Lower lobe of right lung (tissue), 2 donors: ENCODE measurements at places on chromosomes 12 and 14.
A peak's percentile ranks its signal among the peaks of the same experiment; 100 is the strongest.

DNA sequence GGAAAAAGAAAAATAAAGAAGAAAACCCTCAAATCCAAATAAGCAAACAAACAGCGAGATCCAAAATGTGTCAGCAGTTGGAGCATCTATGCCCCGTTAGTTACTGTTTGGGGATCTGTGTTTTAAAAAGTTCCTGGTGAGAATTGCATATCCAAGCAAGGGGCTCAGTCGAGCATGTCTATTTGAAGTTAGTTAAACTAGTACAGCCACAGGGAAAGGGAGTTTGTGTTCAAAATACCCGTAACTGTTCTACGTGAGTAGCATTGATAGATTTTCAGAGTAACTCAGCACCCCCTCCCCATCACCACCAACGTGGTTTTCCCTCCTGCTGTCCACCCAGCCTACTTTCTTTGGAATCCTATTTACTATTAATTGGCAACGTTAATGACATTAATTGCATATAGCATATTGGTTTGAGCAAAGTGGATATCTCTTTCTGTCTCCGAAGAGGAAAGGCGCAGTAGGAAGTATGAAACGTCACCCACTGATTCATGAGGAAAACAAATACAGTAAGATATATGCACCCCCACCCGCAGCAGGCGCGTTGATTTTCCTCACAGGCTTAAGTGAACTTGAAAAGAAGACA, 1.5 kb downstream of the NPAS3 start:
- no peak for DNase-seq

DNA sequence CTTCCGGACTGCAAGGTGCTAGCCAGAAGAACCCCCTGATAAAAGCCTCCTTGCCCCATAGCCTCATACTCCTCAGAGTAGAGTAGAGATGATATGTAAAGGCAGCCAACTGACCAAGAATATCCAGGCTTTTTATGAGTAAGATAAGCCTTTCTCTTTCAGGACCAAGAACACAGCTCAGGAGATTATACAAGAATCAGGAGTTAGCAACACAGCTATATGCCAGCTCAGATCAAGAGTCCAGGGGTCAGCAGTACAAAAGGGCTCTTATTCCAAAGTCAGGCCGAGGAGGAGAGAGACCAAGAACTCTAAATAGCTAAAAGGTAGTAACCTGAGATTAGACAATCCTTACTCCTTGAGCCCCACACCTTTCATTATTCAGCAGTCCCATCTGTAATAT, 135.3 kb downstream of the BTG1 start:
- DNase-seq: no peak

GRCh38 chr14:23439107-23439835, 3.8 kb upstream of the MYH7 start:
- DNase-seq: no peak

GRCh38 chr14:103105580-103106150, 11.1 kb downstream of the EXOC3L4 start:
- DNase-seq: no peak

DNA sequence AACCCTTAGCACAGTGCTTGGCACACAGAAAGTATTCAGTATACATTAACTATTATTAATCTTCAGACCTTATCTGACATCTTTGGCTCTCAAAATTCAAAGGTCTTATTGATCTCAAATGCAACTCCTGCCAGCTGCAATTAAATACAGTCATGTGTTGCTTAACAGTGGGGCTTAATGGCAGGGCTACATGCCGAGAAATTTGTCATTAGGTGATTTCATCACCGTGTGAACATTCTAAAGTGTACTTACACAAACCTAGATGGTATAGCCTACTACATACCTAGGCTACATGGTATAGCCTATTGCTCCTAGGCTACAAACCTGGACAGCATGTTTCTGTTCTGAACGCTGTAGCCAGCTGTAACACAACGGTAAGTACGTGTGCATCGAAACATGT, 156.3 kb upstream of the TMCC3 start:
- no peak for DNase-seq

DNA sequence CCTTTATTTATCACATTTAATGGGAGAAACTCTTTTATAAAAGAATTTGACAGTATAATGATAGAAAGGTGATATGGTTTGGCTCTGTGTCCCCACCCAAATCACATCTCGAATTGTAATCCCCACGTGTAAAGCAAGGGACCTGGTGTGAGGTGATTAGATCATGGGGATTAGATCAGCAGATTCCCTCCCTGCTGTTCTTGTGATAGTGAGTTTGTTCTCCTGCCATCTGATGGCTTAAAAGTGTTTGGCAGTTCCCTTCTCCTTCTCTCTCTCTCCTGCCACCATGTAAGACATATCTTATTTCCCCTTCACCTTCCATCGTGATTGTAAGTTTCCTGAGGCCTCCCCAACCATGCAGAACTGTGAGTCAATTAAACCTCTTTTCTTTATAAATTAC, 1110.3 kb downstream of the FLRT2 start:
- no peak for DNase-seq

DNA sequence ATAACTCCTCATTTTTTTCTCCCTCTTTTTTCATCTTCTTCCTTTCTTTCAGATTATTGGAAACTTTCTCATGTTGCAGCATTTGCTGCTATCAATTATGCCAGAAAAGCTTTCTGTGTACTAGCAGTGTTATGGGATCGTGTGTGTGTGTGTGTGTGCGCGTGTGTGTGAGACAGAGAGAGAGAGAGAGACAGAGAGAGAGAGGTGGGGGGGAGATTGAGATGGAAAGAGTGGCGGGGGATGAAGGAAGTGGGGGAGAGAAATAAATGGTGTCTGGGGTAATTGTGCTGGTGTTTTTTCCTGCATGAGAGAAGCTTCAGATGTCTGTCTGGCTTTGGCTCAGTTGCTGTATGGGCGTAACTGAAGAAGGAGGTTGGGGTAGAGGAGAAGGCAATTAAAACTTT, 268.9 kb downstream of the RAD51B start:
- no peak for DNase-seq

GRCh38 chr12:7498809-7499208, 4.8 kb downstream of the CD163 start:
- no peak for DNase-seq

DNA sequence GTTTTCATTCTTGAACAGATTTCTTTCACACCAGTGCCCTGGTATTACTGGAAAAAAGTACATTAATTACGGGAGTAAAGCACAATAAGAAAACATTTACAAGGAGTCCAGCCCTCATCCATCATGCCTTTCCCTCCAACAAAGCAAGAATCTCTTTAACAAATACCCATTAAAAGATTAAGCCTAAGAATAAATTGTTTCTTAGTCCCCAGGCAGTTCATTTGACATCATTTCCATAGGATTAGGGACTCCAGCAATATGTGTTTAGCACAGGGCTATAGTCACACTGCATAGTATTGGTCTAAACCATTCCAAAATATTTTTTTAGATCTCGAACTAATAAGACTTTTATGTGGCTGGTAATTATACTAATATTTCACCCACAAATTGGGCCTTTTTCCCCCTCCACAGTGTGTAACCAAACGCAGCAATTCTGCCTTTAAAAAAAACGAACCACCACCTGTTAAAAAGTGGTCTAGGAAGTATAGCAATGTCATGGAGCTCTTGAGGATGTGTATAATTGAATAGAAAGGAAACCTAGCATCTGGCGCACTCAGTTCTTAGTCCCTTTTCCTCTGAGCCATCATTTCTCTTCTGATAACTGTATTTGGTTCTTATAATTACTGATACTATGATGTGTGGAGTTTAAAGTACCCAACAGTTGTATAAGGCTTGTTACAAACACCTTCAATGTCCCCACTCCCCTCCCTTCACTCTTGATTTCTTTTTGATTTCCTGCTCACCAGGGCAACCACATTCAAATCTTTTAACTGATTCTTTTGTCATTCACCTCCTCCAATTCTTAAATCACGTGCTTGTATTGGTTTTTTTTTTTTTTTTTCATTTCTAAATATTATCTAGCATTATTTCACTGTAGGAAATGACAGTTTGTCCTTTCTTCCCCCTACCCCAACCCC, 138.7 kb downstream of the ETV6 start:
- no peak for DNase-seq

- DNase-seq: no peak
These were observed 79.6 kb upstream of the STK38L start for GRCh38 chr12:27164330-27165040.

- no peak for DNase-seq
These were observed 171.3 kb upstream of the CRY1 start for GRCh38 chr12:107264667-107265066.

DNA sequence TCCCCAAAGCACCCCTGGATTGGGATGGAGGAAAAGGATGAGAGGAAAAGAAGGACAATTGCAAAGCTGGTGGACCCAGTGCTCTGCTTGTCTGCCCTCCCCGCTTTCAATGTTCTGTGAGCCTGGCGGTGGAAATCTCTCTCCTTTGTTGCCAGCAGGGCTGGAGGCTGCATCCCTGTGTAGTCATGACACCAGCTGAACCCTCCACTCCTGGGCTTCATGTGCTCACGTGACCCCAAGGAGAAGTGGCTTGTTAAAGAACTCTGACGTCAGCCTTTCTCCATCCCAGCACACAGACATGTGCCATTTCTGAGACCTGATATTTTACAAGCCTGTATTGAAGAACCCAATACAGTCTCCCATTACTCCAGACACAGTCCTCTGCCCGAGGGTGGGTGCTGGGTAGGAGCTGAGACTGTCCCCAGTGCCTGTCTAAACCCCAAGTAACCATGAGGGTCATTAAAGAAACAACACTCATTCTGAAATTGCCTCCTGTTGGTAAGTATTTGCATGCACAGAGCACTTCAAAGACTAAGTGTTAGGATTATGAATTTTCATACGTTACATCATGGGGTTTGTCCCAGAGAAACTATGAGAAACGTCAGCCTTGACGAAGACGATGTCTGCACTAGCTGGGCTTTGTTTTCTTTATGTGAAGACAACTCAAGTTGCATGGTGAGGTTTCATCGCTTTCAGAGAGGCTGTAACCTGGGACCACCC, 21.7 kb downstream of the GALNT16 start:
- no peak for DNase-seq

DNA sequence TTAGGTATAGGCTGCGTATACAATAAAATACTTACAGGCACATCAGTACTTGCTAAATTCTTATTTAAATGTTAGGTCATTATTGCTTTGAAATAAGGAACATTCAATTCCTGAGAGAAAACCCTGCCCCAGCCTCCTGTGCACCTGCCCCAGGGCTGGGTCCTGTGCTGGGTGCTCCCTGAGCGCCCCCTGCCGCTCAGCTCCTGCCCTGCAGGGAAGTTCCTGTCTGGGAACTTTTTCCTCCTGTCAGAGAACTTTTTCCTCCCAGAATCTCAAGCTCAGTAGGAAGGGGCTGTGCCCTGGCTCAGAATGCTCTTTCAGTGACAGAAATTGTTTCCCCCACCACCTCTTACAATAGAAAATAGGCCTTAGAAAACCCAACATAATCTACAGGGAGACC, 751.1 kb downstream of the TMEM121 start:
- DNase-seq: no peak

GRCh38 chr12:52251367-52252051, 18.5 kb downstream of the KRT7 start:
- no peak for DNase-seq

GRCh38 chr14:85413836-85414526, 116.0 kb upstream of the FLRT2 start:
- no peak for DNase-seq

- no peak for DNase-seq
These were observed 279.9 kb upstream of the SYT1 start for GRCh38 chr12:78584695-78585094.

- no peak for DNase-seq
These were observed 313.0 kb downstream of the CEP128 start for GRCh38 chr14:80628547-80628946.

GRCh38 chr14:104291123-104292000, 153.0 kb downstream of the KIF26A start:
- peak; percentile 25 for DNase-seq

DNA sequence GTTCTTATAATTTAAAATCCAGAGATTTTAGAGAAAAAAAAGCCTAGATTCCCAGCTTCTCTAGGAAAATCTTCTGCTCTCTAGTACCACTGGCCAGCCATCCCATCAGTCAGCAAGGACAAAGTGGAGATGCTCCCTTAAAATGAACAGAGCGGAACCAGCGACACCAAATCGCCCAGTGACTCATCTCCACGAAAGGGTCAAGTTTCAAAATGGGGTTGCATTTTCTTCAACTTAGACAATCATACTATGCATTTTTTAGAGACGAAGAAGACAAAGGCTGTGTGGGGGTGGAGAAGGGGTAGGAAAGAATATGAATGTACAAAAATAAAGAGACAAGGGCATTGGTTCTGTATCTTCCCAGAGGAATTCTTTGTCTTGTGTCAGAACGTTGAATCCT, 212.0 kb downstream of the SLC15A4 start:
- DNase-seq: no peak

GRCh38 chr14:33504246-33505099, 446.4 kb downstream of the EGLN3 start:
- no peak for DNase-seq

- no peak for DNase-seq
These were observed 80.7 kb upstream of the NUDT4 start for GRCh38 chr12:93297032-93297431.

- DNase-seq: no peak
These were observed 26.1 kb upstream of the MYF6 start for GRCh38 chr12:80681287-80681686.

DNA sequence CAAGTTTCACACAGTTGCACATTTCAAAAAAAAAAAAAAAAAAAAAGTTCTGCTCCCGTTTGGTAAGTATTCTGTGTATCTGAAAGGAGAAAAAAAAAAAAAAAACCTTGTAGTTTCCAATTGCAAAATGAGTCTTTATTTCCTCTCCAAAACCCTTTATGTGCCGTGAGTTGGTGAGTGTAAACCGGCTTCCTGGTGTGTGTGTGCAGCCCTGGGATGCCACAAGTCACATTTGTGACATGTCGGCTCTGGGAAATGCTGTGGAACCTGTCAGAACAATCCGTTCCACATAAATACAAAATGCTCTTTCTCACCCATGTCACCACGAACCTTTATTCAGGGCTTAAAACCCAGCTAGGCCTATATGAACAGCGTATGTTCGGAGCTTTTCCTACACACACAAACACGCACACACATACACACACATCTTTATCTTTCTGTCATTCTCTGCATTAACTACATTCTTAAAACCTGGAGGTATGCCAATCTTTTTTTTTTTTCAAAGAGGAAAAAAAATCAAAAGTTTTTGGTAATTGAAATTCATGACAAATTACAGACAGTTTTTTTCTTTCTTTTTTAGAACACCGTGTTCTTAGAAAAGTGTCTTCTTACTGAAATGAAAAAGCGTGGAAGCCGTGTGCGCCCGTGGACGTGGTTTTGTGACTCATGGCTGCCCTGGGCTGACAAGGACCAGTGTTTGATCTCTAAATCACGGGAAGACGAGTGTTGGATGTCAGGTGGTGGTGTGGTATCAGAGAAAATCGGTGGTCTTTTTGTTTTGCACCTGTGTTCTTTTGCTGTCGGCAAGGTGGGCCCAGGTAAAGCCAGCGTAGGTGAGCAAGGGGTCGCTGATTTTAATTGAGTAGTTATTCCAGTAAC, 612.0 kb downstream of the VRK1 start:
- no peak for DNase-seq

GRCh38 chr14:71314717-71315116, 407.5 kb downstream of the PCNX1 start:
- DNase-seq: no peak

DNA sequence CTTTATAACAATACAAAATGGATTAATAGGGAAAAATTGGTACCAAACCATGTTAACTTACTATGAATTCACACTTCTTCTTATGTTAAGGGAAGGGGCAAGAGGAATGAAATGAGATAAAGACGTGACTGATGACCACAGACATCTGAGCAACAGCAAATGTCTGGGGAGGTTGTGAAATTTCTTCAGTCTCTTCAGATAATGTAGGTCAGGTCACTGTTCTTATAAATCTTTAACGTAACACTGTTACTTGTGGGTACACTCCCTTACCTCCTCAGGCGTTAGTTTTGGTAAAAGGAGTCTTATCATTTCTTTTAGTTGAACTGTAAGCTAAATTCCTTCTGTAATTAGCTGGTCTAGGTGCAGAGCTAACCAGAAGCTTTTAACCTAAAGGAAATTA, 405.0 kb upstream of the LRFN5 start:
- DNase-seq: no peak
